ENCODE measurements at places on chromosomes 7 and 10.

GRCh38 chr7:24729365-24730017 is 27.8 kb downstream of the GSDME start:
- DNase-seq = no peak

GRCh38 chr7:37310327-37311080 is 138.2 kb downstream of the ELMO1 start:
- no peak for DNase-seq

- no peak for DNase-seq
These were observed 9.0 kb downstream of the AEBP1 start for GRCh38 chr7:44112997-44113763.

GRCh38 chr10:44749151-44749550 is 162.0 kb upstream of the TMEM72 start:
- DNase-seq = no peak

DNA sequence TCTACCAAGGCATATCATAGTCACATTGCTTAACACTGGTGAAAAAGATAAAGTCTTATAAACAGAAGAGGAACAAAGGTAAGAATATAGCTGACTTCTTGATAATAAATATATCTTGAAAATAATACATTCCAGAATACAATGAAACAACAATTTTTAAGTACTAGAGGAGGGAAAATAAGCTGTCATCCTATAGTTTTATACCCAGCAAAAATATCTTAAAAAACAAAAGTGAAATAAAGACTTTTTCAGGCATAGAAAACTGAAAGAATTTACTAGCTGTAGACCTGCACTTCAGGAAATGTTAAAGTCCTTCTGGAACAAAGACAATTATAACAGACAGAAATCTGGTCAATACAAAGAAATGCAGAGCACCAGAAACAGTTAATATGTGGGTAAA is 21.4 kb upstream of the MACROH2A2 start:
- DNase-seq = no peak

- DNase-seq = no peak
These were observed 281.2 kb upstream of the VSTM2A start for GRCh38 chr7:54260941-54261371.

DNA sequence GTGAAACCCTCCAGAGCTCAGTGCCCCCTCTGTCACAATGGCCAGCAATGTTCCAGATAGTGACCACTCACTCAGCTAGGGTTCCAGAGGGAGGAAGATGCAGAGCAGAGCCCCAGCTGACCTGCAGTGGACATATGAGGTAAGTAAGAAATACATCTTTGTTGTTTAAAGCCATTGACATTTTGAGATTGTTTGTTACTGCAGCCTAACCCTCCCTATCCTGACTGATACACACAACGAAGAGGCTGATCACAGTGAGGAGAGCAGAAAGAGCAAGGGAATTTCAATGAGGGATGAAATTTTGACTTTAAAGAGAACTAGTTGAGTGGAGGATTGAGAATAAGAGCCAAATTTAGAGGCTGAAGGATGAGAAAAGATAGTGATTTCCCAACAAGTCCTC is 51.3 kb upstream of the LRGUK start:
- no peak for DNase-seq

GRCh38 chr10:97676770-97677581 is 10.1 kb downstream of the AVPI1 start:
- no peak for DNase-seq

DNA sequence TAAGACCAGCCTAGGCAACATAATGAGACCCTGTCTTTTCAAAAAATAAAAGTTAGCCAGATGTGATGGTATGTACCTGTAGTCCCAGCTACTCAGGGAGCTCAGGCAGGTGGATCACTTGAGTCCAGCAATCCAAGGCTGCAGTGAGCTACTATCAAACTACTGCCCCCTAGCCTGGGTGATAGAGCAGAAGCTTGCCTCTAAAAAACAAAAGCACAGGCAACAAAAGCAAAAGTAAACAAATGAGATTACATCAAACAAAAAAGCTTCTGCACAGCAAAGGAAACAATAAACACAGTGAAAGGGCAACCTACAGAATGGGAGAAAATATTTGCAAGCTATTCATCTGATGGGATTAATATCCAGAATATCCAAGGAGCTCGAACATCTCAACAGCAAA is 65.4 kb downstream of the FANK1 start:
- no peak for DNase-seq

GRCh38 chr7:131909151-131909768 is 352.8 kb upstream of the PODXL start:
- no peak for DNase-seq

GRCh38 chr7:141949021-141949420 is 2.2 kb upstream of the CLEC5A start:
- no peak for DNase-seq

- no peak for DNase-seq
These were observed 83.3 kb upstream of the PDZD8 start for GRCh38 chr10:117458571-117458970.

- DNase-seq = no peak
These were observed 91.6 kb upstream of the KMT2E start for GRCh38 chr7:104922182-104923009.

GRCh38 chr7:32318300-32319011 is 171.7 kb downstream of the LSM5 start:
- DNase-seq = no peak

GRCh38 chr10:68434657-68435056 is 27.6 kb upstream of the RUFY2 start:
- DNase-seq = no peak

- DNase-seq = no peak
These were observed 12.8 kb downstream of the RAB11FIP2 start for GRCh38 chr10:118033905-118034304.

DNA sequence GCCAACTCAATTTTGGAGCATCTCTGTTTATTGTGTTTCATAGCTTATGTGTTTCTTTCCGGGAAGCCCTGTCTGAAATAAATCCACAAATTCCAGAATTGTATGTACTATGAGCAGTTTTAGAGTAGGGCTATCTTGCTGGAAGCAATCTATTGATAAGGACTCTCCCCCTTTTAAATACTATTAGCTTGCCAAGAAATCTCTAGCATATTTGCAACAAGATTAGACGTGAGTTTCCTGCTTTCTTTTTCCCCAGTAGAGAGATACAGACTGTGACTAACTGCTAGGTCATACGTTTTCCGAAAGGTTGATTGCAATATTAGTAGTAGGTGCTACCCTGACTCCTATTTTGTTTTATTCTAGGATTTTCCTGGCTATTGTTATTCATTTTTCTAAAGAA is 277.0 kb downstream of the MALRD1 start:
- DNase-seq = no peak

GRCh38 chr10:97596101-97597082 is 6.9 kb downstream of the C10orf62 start:
- DNase-seq = no peak

DNA sequence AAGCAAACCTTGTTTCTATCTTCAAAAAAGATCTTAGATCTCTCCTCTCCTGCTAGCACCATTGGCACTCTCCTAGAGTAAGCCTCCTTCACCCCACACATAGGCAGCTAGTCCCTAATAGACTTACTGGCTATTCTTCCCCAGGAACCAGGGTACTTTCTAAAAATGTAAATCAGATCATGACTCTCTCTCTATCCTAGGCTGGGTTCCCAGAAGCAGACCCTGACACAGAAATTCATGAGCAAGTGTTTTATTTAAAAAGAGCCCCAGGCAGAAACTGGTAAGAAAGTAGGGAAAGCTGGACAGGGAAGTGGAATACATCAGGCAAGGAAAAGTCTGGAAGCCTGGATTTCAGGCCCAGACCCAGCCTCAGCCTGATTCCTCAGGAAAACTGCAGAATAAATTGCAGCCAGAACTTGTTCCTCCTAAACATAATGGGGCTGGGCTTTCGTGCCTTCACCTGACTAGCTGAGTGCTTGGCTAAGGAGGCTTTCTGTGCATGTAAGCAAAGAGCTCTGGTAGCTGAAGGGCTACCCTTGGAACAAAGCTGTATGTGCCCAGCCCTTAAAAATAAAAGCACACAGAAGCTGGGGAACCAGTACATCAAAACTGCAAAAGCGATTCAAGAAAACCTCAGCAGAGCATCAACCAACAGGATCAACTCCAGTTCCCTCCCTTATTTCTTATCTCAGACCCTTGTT is 18.8 kb upstream of the SORBS1 start:
- DNase-seq = no peak

GRCh38 chr7:85232068-85232467 is 45.2 kb upstream of the SEMA3D start:
- no peak for DNase-seq

DNA sequence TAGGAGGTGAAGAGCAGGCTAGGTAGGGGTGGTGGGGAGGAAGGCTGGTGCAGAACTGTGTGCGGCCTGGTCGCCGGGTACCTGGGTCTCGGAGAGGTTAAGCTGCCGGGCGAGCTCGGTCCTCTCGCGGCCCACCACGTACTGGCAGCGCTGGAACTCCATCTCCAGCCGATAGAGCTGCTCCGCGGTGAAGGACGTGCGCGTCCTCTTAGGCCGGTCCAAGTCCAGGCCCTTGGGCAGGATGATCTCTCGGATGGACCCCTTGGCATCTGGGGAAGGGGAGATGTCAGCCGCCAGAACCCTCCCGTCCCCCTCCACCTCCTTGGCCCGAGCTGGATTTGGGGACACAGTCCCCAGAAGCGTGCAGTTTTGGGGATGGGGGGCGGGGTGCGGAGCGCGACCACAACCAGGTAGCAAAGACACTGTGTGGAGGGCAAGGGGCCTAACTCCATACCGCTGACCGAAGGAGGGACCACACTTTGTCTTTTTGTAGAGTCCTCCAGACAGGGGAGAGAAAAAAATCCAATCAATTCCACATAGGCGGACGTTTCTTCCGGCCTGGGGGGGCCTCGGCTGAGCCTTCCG is 1.6 kb downstream of the VAX1 start:
- DNase-seq = no peak

GRCh38 chr7:1466524-1467271 is 7.4 kb upstream of the MICALL2 start:
- DNase-seq = no peak

DNA sequence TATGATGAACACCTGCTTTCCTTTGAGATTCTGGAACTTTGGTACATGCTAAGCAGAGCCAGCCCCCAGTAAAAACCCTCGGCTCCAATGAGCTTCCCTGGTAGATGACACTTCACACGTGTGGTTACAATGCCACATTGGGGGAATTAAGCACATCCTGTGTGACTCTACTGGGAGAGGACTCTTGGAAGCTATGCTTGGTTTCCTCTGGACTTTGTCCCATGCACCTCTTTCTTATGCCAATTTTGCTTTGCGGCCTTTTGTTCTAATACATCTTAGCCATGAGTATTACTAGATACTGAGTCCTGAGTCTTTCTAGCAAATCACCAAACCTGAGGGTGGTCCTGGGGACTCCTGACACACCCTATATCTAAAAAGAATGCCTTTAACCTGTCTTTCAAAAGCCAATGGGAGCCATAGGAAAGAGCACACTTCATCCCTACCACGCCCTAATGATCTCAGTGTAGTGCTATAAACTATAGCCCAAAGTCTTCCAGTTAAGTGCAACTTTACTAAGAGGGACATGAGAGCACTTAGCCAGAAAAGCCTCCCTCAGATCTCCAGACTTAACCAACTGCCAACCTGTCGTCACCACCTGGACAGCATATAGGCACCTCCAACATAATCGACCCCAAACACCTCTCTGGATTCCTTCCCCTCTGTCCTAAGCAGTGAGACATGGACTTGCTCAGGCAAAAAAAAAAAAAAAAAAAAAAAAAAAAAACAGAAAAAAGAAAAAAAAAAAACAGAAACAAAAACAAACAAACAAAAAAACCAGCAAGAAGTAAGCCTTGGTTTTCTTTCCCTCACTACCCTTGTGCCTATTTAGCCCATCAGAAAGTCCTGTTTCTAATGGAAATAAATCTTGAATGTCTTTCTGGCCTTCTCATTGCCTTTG is 37.4 kb downstream of the CCDC6 start:
- no peak for DNase-seq

DNA sequence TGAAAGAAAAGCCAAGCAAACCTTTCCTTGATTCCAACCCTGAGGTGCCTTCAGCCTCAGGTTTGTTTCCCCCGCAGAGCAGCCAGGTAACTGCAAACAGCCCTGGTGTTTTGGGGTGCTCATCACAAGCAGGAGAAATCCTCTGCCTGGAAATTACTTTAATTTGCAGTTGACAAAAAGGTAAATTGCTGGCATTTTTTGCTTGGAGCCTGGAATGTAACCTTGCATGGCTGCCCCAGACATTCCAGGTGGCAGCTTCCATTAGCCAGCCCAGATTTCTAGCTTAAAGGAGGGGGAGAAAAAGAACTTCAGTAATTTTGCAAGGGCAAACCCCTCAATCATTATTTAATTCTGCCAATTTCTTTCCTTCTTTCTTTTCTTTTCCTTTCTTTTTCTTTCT is 194.4 kb downstream of the MYOF start:
- DNase-seq = no peak

GRCh38 chr7:74606101-74606908 is 51.2 kb upstream of the GTF2I start:
- DNase-seq = no peak

DNA sequence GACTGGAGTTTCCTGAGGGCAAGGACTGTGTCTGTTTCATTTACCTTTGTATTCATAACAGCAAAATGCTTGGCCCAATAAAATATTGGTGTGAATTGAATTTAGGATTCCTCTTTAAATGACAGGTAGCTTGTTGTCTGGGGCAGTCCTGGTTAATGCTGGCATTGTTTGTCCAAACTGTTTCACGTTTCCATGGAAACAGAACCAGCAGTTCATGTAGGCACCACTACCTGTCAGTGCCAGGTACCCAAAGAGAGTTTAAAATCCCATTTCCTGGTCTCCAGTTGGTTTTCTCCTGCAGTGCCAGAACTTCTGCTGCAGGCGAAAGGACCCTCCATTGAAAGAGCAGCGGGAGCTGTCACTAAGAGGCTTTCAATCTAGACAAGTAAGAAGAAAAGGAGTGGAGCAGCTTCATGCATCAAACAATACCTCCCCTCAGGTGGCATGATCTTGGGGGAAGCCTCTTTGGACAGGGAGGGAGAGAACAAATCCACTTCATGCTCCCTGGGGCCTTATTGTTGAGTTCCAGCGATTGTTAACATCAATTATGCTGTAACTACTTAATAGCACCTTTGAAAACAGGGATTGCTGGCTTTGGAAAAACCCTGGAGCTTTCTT is 109.6 kb downstream of the KIF20B start:
- DNase-seq = no peak

DNA sequence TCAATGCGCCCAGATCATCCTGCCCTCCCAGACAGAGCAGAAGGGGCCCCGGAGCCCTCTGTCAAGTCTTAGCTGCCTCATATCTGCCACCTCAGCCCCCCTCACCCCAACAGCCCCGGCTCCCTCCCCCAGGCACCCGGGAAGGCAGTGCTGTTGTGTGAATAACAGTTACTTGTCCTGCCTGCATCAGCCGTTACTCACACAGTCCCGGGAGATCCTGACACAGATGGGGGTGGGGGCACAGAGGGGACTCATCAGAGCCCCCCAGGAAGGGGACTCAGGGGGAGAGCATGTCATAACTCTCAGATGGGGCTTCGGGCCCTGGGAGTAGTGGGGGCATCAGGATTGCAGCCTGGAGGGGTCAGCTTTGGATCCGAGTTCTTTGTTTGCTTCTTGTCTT is 12.4 kb upstream of the SERPINE1 start:
- DNase-seq = no peak

DNA sequence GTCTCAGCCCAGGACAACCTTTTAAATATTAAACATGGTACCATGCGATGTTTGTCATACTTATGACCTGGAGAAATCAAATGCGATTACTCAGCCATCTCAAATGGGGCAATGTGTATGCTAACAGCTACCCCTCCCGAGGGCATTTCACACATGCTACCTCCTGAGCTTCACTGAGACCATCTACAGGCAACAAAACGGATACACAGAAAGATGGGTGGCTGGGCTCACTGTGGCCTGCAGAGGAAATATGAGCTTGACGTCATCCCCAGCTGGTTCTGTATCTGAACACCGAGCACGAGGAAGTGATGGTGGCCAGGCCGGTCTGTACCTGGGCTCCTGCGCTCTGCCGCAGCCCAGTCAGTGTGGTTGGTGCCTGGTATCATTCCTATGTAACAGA is 374.3 kb downstream of the RPS24 start:
- no peak for DNase-seq

Data from esophagus squamous epithelium (tissue), 5 donors.